ENCODE measurements at places on chromosomes 3 and 15.

- DNase-seq: no peak
Observed at GRCh38 chr15:81087066-81087465, 47.0 kb upstream of the CFAP161 start.

- no peak for DNase-seq
Observed at GRCh38 chr15:46389739-46390138, 754.9 kb downstream of the SQOR start.

DNA sequence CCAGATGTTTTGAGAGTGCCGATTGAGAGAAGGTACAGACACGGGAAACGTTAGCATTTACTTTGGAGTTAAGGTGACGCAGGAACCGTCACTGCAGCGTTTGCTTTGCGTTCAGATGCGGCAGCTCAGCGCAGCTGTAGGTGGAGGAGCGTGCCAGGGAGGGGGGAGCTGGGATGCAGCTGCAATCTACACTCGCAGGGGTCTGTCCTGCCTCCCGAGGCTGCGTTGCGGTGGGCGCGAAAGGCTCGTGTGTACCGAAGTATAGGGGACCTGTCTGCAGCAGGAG, 425 bp upstream of the FYTTD1 start:
- peak; percentile 75 for DNase-seq

DNA sequence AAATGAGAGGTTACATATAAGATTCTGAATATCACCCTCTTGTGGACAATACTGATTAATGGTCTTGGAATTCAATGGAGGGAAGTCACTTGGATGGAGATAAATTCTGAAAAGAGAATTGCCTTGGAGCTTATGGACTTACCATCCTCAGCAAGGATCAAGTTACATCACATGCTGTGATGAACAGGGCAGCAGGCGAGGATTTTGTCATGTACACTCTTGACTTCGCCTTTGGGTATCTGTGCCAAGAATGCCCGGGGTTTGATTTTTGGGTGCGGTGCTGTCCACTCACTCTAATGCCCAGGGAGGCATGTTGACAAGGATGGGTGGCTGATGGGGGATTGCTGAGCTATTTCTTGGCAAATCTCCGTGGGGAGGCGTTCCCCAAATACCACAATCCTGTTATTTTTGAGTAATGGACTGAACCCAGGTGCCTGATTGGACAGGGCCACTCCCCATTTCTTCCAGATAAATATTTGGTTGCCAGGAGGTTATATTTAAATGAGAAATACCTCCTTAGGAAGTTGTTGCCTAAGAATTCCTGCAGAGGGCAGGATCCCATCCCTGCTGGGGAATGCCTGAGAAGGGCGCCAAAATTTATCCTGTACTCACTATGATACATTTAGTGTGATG, 96.3 kb downstream of the TPRG1 start:
- no peak for DNase-seq

GRCh38 chr3:60720736-60721135, 530.5 kb downstream of the FHIT start:
- no peak for DNase-seq

- no peak for DNase-seq
Observed at GRCh38 chr15:76140074-76140464, 80.3 kb downstream of the TMEM266 start.

DNA sequence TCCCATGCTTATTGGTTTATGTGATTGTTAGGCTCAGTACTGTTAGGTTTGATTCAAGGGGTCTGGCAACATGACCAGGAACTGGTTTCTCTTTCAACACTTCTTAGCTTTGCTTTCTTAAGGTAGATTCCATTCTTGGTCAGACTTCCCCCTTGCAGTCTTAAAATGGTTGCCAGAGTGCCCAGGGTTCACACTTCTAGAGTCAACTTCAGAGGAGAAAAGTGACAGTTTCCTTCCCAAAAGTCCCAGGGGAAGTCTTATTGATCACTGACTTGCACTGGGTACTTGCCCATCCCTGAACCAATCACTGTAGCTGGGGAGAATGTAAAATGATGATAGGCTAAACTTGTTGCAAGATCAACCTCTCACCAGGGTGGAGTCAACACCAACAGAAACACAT, 14.1 kb downstream of the MGLL start:
- no peak for DNase-seq

- no peak for DNase-seq
Observed at GRCh38 chr3:106078635-106079034, 209.8 kb upstream of the CBLB start.

DNA sequence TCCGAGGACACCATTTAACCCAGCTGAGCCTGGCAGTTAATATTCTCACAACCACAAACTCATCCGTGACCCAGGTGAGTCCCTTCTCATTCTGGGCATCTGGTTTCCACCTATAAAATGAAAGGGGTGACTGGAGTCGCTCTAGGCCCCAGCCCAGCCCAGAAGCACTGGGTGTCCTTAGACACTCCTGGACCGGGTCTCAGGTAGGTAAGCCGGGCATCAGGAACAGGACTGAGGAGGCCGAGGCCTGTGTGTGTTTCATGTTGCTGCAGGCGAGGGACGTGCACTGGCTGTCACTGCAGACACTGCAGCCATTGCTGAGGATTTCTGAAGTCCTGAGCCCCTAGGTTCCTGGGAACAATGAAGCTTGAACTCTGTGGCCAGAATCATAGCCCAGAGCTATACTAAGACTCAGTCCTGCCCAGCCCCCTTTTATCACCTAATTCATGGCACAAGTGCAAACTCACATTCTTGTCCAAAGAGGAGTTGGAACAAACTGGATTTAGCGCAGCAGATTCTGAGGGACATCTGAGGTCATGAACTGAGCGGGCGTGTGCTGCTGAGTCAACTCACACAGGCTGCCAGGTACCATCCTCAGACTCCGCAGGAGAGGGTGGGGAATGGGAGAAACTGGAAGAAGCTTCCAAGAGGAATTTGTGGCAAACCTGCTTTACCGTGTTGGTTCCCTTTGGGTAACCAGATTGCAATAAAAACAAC, 184.9 kb downstream of the FAM43A start:
- no peak for DNase-seq

DNA sequence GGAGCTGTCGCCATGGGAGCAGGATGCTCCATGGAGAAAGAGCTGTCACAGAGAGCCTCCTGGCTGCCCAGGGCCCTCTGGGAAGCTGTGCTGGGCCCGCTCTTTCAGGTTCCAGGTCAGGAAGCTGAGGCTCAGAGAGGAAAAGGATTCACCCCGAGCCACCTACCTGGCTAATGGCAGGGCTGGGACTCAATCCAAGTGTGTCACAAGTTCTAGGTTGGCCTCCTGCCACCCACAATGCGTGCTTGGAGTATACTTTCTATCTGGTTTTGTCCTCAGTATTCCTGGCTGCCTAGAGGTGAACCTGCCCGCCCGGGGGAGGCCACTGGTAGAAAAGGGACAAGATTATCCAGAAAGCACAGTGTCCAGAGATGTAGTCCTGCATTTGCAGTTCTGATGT, 23.6 kb downstream of the FAH start:
- DNase-seq: no peak

- no peak for DNase-seq
Observed at GRCh38 chr15:39602143-39602542, 21.3 kb downstream of the THBS1 start.

All from activated CD4-positive, alpha-beta memory T cell treated with anti-CD3 and anti-CD28 coated beads for 36 hours (primary cell).